NCI-H2107 (cell line): ENCODE measurements at places on chromosomes 1 and 21.

DNA sequence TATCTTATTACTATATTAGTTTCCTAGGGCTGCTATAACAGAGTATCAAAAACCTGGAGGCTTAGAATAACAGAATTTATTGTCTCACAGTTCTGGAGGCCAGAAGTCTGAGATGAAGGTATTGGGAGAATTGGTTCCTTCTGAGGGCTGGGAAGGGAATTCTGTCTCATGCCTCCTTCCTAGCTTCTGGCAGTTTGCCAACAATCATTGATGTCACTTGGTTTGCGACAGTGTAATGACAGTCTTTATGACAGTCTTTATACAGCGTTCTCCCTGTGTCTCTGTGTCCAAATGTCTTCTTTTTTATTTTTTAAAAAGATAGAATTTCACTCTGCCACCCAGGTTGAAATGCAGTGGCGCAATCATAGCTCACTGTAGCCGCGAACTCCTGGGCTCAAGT, 15.8 kb upstream of the CENPF start:
- DNase-seq = no peak

GRCh38 chr1:71521655-71522264, 440.9 kb upstream of the ZRANB2 start:
- no peak for DNase-seq

DNA sequence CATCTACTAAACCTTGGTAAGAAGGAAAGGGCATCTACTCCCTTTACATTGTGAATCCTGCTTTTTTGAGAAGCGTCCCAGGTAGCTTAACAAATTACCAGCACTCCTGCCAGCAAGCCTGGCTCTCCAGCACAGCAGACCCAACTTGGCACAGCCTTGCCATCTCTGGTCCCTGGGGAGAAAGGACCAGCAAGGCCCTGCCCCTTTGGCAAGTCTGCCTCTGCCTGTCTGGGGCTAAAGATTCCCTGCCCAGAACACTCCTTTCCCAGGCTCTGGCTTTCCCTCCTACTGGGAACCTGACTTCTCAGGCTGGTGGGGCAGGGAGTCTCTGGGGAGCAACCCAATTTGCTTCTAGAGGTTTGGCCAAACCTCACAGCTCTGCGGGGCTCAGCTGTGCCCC, 68.5 kb downstream of the ATP2B4 start:
- DNase-seq = no peak

- no peak for DNase-seq
These were observed 94.7 kb upstream of the ERRFI1 start for GRCh38 chr1:8120693-8121260.

DNA sequence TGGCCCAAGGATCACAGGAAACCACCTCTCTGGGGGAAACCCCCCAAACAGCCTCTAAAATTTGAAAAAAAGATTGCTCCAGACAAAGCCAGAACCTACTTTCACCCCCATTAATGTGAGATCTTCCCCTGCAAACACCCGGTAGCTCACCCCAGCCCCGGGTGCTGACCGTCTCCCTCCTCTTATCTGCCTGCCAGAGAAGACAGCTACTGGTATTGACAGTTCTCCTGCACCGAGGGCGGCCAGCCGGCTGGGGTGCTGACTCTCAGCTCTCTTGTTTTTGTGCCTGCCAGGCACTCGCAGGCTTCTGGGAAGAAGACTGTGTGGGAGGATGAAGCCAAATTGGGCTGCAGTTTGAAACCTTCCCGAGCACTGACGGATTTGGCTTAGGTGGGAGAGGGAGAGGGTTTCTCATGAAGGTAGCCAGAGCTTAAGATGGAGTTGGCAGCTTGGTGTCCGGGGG, 48.2 kb downstream of the RASSF5 start:
- no peak for DNase-seq

- DNase-seq = no peak
These were observed 93.8 kb upstream of the ETV3 start for GRCh38 chr1:157231846-157232525.

GRCh38 chr1:52157582-52157981, 15.7 kb downstream of the ZFYVE9 start:
- no peak for DNase-seq

DNA sequence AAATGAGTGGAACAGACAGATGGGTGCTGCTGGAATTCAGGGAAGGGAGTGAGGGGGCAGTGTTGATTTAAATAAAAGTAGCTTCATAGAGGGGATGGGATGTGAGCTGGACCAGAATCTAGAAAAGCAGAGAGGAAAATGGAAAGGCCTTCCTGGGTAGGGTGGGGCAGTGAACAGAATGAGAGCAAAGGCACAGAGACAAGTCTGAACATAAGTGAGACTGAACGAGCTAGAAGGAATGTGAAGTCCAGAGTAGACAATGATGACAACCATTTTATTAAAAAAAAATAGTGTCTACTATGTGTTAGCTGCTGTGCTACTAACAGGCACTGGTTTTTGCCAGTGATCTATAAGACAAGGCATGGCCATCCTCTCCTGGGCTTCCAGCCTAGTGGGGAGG, 36.0 kb downstream of the ELK4 start:
- no peak for DNase-seq

DNA sequence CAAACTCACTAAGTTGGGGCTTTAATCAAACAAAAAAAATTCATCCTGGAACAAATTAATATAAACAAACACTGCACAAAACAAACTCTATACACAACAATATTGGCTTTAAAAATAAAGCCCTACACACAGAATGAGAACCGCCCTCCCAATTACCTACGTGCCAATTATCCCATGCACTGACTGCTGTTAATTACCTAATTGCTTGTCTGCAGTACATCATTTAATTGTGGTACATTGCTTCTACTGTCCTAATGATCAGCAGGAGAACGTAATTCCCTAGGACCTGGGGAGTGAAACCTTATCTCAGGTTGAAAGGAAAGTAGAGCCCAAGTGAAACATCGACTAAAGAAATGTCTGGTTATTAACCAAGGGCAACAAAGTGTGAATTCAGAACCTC, 364.5 kb downstream of the KCNH1 start:
- DNase-seq = no peak

DNA sequence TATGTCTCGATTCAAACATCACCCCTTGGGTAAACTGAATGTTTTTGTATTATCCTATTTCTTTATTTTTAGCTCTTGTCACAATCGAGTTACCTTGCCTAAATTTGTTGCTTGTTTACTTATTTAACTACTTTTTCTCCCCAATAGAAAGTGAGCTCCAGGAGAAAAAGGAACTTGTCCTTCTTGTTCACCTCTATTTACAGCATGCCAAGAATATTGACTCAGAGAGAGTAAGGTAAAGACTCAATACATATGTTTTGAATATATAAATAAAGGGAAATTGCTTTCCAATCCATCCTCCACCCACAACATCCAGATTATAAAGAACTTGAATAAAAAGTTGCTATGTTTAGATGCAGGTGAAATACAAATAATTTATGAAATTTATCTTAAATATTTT, 107.3 kb upstream of the PDC start:
- DNase-seq = no peak

- peak; percentile 85 for DNase-seq
These were observed 228.8 kb downstream of the ST6GALNAC3 start for GRCh38 chr1:76303340-76303717.

DNA sequence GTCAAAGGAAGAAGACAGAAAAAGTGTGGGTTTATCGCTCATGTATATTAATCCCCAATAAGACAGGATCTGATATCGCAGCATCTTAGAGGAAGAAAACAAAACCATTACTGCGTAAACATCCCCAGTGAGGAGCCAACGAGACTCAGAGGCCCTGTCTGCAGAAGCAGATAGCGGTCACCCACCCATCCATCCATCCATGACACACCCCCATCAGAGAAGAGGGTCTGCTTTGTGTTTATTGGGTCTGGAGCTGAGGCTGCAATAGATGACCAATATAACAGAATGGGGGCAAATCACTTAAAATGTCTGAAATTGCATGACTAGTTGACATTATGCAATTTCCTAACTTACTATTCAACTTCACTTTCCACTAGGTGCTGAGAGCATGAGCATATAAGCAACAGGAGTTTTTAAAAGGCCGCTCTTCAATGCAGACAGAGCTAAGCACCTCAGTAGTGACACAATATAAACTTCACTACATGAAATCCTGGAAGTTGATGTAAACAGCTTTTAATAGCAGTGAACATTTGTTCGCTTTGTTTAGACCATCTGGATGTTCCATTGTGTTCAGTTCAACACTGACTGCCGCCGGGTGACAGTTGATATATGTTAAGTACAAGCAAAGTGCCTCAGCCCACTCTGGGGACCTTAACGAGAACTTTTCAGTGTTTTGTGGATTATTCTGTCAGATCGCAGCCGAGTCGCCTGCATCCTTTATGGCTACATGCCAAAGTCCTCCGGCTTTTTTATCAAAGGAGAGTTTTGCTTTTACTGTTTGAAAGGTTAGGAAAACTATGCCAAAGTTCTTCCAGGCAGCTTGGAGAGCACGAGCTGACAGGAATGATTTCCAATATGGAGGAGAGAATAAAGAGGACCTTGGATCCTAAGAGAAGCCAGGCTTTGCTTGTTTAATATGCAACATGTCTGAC, 167.5 kb downstream of the ZNF281 start:
- peak; percentile 59 for DNase-seq

- no peak for DNase-seq
These were observed 87.0 kb downstream of the VWA5B1 start for GRCh38 chr1:20377516-20378270.

- DNase-seq = no peak
These were observed 199.3 kb upstream of the TMEM51 start for GRCh38 chr1:14954210-14954609.

GRCh38 chr1:87535551-87535950, 206.9 kb downstream of the LMO4 start:
- no peak for DNase-seq

- no peak for DNase-seq
These were observed 264 bp downstream of the FCRL3 start for GRCh38 chr1:157700305-157700704.

GRCh38 chr1:223631956-223632355, 33.5 kb downstream of the CAPN8 start:
- DNase-seq = no peak

DNA sequence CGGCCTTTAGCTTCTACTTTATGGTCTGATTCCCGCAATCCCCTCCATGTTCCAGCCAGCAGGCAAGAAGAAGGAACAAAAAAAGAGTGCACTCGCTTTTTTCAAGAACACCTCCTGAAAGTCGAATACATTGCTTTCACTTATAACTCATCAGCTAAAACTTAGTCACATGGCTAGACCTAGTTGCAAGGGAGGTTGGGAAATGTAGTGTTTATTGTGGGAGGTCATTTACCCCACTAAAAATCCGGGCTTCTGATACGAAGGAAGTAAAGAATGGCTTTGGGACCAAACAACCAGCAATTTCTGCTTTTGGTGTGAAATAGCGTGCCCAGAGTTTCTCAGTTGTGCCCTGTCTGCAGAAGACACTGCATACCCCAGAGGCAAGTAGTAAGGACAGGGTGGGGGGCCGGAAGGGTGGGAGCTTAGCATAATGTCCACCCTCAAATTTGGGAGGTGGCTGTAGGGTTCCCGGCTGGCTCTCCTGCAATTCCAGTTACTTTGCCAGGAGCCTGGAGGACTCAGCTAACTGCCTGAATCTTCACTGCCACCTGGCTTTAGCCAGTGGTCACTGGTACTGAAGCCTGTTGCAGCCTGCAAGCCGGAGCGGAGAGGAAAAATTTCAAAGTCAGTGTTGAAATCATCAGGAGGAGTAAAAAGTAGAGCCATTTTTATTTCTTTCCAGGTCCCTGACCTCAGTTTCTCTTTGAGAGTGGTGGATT, 57.7 kb upstream of the F3 start:
- no peak for DNase-seq

DNA sequence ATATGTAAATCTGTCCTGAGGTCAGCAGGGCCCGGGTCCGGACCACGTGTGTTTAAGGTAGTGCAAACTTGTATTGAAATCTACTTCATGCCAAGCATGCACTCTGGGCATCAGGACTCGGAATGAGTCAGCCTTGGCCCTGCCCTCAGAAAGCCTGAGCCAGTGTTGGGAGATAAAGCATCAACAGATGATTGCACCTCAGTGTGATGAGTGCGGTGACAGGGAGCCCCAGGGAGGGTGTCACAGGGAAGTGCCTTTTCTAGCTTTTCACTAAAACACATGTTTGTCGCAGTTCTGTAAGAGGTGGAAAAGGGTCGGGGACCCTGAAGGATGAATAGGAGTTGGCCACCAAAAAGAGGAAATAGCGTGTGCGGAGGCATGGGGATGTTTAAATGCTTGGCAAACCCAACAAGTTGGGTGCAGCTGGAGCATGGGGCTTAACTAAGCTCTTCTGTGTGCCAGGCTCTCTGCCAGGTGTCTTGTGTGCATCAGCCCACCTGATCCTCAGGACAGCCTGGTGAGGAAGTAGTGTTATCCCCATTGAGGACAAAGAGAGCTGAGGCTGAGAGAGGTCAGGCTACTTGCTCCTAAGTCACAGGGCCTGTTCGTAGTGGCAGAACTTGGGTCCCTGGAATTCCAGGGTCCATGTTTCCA, 48.2 kb upstream of the EPB41 start:
- DNase-seq = no peak

DNA sequence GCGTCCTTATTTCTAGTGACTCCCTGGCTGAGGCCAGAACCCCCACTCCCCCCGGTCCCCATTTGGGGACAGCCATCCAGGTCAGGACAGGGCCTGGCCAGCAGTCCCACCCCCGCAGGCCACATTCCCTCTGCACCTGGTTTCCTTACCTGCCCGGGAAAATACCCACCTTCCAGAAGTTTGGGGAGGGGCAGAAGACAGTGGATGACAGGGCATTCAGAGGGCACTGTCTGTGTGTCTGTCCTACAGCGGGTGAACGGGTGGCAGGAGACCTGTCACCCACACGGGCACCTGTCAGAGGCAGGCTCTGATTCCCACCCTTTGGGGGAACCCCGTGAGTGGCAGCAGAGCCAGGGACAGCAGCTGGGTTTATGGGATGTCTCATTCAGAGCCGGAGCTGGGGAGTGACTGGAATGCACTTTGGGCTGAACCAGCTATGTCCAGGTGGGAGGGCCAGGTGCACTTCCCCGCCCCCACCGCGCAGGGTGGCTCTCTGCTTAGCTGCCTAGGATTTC, 2.0 kb downstream of the ARHGEF16 start:
- DNase-seq = no peak

GRCh38 chr1:150065184-150065871, 2.2 kb upstream of the VPS45 start:
- DNase-seq = no peak

- no peak for DNase-seq
These were observed 118.5 kb downstream of the ESRRG start for GRCh38 chr1:216604771-216605170.

GRCh38 chr1:2381741-2382620, 9.4 kb downstream of the MORN1 start:
- no peak for DNase-seq

- DNase-seq = no peak
These were observed 640.9 kb upstream of the PLXNA2 start for GRCh38 chr1:208885060-208885459.

- no peak for DNase-seq
These were observed 5.4 kb downstream of the EIF2D start for GRCh38 chr1:206606867-206607266.

DNA sequence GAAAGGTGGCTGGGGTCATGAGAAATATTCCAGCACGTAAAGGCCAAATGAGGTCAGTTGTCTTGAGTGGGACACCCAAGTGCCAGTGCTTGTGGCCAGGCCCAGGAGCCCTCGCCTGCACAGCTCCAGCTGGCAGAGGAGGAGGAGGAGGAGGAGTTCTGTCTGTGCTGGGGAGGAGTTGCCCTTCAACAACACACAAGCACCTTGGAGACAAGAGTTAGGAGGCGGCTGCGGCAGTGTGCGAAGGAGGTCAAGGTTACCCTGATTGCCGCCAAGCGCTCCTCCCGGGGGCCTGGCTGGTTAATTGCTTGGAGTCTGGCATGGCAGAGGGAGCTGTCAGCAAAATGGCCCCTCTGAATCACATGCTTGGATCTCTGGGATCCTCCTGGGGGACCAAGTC, 45.1 kb downstream of the GRIK3 start:
- no peak for DNase-seq
